ENCODE measurements at places on chromosomes 12 and 14.

DNA sequence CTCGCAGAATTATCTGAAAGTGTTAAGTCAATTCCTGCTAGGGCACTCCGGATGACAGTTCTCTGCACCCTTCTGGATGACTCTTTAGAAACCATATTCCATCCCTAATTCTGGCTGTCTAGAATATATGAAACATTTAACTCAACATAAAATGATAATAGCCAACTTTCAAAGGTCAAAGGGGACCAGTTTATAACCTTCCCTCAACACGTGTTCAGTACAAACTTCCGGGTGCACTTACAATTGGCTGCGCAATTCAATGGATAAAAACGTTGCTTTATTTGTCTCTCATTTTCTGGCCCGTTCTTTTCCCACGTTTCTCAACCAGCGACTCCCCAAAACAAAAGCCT, 1.3 kb downstream of the SBNO1 start:
- DNase-seq, result no peak

- DNase-seq, result no peak
Measured at GRCh38 chr12:50820177-50820576, 22.5 kb upstream of the TMPRSS12 start.

- DNase-seq, result no peak
Measured at GRCh38 chr12:107594995-107595394, 90.6 kb upstream of the PWP1 start.

DNA sequence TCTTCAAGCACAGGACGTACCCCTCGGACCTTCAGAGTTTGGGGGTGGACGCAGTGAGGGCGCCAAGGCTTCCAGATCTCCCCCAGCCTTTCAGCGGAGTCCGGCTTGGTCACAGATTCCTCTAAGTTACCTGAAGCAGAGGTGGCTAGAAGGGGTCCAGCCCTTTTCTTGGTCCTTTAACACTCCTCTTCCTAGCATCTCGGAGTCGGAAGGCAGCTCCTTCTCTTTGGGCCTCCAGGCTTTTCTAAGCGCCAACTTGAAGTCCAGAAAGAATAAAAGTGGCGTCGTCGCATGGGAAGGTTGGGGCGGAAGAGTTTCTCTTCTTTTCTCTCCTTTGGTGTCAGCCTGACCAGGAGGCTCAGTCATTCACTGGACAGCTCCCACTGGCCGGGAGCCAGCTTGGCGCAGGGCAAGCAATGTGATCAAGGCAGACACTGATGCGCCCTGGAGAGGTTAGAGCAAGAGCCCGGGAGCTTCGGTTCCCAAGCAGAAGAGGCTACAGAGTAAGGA, 9.6 kb downstream of the OR6S1 start:
- no peak for DNase-seq

- peak; percentile 4 for DNase-seq
Measured at GRCh38 chr14:104112609-104113571, 25.5 kb upstream of the KIF26A start.

DNA sequence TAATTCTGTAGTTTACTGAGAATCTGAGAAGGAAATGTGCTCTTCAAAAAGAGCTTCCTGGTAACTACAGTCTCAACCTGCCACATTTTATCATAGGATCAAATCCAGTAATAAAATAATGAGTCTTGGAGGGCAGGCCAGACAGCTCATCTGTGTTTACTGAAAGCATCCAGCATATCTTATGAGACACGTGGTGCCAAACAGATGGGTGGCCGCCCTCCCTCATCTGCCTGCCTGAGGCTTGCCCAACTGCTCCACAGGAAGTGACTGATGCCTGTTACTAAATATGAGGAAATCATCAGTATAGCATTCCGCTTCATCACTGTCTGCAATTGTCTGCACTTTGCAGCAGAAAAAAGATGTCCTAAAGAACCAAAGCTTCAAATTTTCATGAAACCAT, 13.5 kb downstream of the DHRS7 start:
- DNase-seq, result no peak

All from WERI-Rb-1 (cell line).